Activated CD4-positive, alpha-beta memory T cell treated with anti-CD3 and anti-CD28 coated beads, Interleukin-2, amount 10 ng/mL, durations not matched to agents 7 days and 5 days (primary cell): ENCODE measurements at places on chromosomes 7 and 10. TPM values are rescaled to one million over a fixed set of nuclear protein-coding genes. Genes with fewer than 3 reads are reported as not detected.
A peak's percentile ranks its signal among the peaks of the same experiment; 100 is the strongest.

- no peak overlapping the region for H3K27ac ChIP-seq
- H3K4me1 ChIP-seq, result peaks cover 37% of the 10 kb centered on the region
- H3K36me3 ChIP-seq, result peaks cover 6% of the 10 kb centered on the region
- peaks cover 65% of the 10 kb centered on the region for H3K27me3 ChIP-seq
- DNase-seq, result no peak
Measured at GRCh38 chr10:110149259-110149658, 58.1 kb upstream of the MXI1 start.

DNA sequence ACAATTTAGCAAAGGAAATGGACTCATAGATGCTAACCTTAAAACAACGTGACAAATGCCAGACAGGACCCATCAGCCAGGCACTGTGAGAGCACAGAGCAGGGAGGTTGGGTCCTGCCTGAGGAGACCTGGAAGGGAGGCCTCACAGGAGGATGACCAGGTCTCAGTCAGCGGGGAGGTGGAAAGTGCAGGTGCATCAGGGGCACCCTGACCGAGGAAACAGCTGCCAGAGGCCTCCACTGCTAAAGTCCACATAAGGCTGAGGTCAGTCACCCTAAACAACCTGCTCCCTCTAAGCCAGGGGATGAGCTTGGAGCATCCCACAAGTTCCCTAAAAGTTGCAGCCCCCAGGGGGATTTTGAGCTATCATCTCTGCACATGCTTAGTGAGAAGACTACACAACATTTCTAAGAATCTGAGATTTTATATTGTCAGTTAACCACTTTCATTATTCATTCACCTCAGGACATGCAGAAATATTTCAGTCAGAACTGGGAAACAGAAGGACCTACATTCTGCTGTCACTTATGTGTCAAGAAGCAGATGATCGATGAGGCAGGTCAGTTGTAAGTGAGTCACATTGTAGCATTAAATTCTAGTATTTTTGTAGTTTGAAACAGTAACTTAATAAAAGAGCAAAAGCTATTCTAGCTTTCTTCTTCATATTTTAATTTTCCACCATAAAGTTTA lies 157.6 kb upstream of the LANCL2 start:
- no peak overlapping the region for H3K4me3 ChIP-seq
- peaks cover 4% of the 10 kb centered on the region for H3K4me1 ChIP-seq
- H3K27me3 ChIP-seq, result peaks cover 2% of the 10 kb centered on the region
- H3K27ac ChIP-seq, result no peak overlapping the region

GRCh38 chr10:109030581-109031210 lies 892.6 kb downstream of the XPNPEP1 start:
- no peaks in the 10 kb centered on the region for H3K4me1 ChIP-seq
- no peaks in the 10 kb centered on the region for H3K27me3 ChIP-seq
- no peaks in the 10 kb centered on the region for H3K36me3 ChIP-seq
- H3K4me3 ChIP-seq, result no peak overlapping the region
- no peak for DNase-seq

- H3K27ac ChIP-seq, result no peak overlapping the region
- peaks cover 4% of the 10 kb centered on the region for H3K4me1 ChIP-seq
- H3K27me3 ChIP-seq, result no peaks in the 10 kb centered on the region
- DNase-seq, result no peak
- no peaks in the 10 kb centered on the region for H3K36me3 ChIP-seq
Measured at GRCh38 chr7:135855846-135856245, 107.2 kb upstream of the FAM180A start.

GRCh38 chr10:130018730-130019185 lies 54.7 kb upstream of the EBF3 start:
- H3K4me3 ChIP-seq, result no peak overlapping the region
- no peak overlapping the region for H3K27ac ChIP-seq
- no peak for DNase-seq
- H3K36me3 ChIP-seq, result no peaks in the 10 kb centered on the region
- H3K4me1 ChIP-seq, result peaks cover 7% of the 10 kb centered on the region
- no peaks in the 10 kb centered on the region for H3K27me3 ChIP-seq

DNA sequence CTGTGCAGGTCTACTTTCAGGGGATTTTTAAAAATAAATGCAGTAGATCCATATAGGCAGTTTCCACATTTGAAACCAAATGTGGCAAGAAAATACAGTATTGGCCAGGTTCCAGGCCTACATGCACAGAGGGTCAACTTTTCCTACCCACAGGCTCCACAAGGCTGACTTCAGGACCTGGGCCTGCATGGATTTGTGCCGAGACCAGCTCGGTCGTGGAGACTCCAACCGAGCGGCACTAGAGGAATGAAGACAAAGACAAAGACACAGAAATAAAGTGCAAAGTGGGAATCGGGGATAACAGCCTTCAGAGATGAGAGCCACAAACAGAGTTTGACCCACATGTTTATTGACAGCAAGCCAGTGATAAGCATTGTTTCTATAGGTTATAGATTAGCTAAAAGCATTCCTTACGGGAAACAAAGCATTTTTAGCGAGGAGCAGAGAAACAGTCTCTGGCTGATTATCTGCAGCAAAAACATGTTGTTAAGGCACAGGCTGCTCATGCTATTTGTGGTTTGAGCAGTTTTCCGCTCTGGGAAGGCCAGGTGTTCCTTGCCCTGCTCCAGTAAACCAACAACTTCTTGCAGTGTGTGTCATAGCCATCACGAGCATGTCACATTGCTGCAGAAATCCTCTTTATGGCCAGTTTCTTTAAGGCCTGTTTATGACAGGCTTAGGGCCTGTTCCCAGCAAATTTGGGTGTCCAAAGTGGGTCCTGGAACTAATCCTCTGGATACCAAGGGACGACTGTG lies 52.6 kb downstream of the ZNF37A start:
- H3K27ac ChIP-seq, result no peak overlapping the region
- H3K27me3 ChIP-seq, result no peaks in the 10 kb centered on the region
- no peaks in the 10 kb centered on the region for H3K4me1 ChIP-seq
- no peak overlapping the region for H3K4me3 ChIP-seq

- no peak overlapping the region for H3K4me3 ChIP-seq
- H3K27ac ChIP-seq, result no peak overlapping the region
- DNase-seq, result no peak
- no peaks in the 10 kb centered on the region for H3K27me3 ChIP-seq
- no peaks in the 10 kb centered on the region for H3K36me3 ChIP-seq
- H3K4me1 ChIP-seq, result no peaks in the 10 kb centered on the region
Measured at GRCh38 chr7:133676805-133677370, 424.0 kb downstream of the EXOC4 start.

- H3K4me1 ChIP-seq, result no peaks in the 10 kb centered on the region
- no peak for DNase-seq
- no peaks in the 10 kb centered on the region for H3K36me3 ChIP-seq
- H3K27ac ChIP-seq, result no peak overlapping the region
- no peak overlapping the region for H3K4me3 ChIP-seq
Measured at GRCh38 chr10:682931-683447, 6.5 kb downstream of the DIP2C start.

- H3K27ac ChIP-seq, result no peak overlapping the region
- no peaks in the 10 kb centered on the region for H3K4me1 ChIP-seq
- peak; percentile 60 for DNase-seq
- no peaks in the 10 kb centered on the region for H3K36me3 ChIP-seq
- no peak overlapping the region for H3K4me3 ChIP-seq
Measured at GRCh38 chr7:43439631-43440401, 143.1 kb upstream of the STK17A start.

DNA sequence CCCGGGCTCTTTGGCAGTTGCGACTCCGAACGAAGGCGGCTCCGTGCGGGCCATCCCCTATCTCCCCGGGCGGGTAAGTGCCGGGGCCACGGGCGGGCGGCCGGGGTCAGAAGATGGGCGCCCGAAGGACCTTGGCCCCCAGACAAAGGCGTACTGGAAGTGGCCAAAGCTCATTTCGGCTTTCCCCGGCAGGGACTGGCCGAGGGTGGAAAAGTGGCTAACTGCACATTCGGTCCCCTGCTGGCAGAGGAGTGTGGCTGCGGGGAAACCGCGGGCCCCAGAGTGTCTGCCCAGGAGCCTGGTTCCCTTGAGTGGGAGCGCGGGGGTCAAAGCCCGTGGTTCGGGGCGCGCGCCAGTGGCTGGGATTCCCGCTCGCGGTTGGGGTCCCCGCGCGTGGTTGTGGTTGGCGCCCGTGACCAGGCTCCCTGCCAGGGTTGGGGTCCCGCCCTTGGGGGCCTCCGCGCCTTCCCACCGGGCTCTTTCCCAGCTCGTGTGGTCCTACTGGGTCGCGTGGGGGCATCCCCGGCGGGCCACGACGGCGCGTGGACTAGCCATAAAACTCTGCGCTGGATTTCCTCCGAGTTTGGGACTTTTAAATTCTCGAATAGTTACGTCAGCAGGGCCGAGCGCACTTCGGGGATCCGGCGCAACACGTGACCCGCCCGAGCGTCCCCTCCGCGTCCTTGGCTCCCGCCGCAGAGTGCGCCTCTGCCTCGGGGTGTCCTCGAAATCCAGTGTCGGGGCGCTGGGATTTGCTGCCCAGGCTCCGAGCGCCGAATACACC lies 124.4 kb downstream of the TACC2 start:
- no peak overlapping the region for H3K27ac ChIP-seq
- peaks cover 3% of the 10 kb centered on the region for H3K4me1 ChIP-seq
- no peaks in the 10 kb centered on the region for H3K36me3 ChIP-seq
- no peak for DNase-seq
- H3K27me3 ChIP-seq, result peaks cover 46% of the 10 kb centered on the region
- H3K4me3 ChIP-seq, result no peak overlapping the region

- H3K27me3 ChIP-seq, result no peaks in the 10 kb centered on the region
- no peak overlapping the region for H3K27ac ChIP-seq
- no peak for DNase-seq
- H3K36me3 ChIP-seq, result no peaks in the 10 kb centered on the region
Measured at GRCh38 chr7:82053453-82054032, 283.7 kb upstream of the HGF start.

- no peak overlapping the region for H3K4me3 ChIP-seq
- no peak overlapping the region for H3K27ac ChIP-seq
- DNase-seq, result no peak
- no peaks in the 10 kb centered on the region for H3K4me1 ChIP-seq
Measured at GRCh38 chr7:24405002-24405401, 121.0 kb downstream of the NPY start.

GRCh38 chr7:134720091-134720935 lies 59.1 kb upstream of the CALD1 start:
- H3K4me1 ChIP-seq, result no peaks in the 10 kb centered on the region
- no peak overlapping the region for H3K4me3 ChIP-seq
- H3K27me3 ChIP-seq, result peaks cover 2% of the 10 kb centered on the region
- no peak for DNase-seq

The TMEM225B gene
- total RNA-seq, result 1.9 TPM

The TFPI2 gene
- total RNA-seq, result not detected

The DPP6 gene
- total RNA-seq, result not detected

The SYT15B gene
- 0.20 TPM for total RNA-seq

The SFTPA1 gene
- total RNA-seq, result not detected

The PNLIPRP1 gene
- not detected for total RNA-seq

The OLAH gene
- 4.0 TPM for total RNA-seq

The AOC1 gene
- total RNA-seq, result not detected

The SLC13A1 gene
- not detected for total RNA-seq

The KRIT1 gene
- total RNA-seq, result 42.4 TPM

The USP6NL gene
- 0.80 TPM for total RNA-seq

The LIPF gene
- total RNA-seq, result not detected

The HMX2 gene
- not detected for total RNA-seq

The KCND2 gene
- total RNA-seq, result not detected

The FEZF1 gene
- not detected for total RNA-seq
